Activated CD4-positive, alpha-beta T cell treated with anti-CD3 and anti-CD28 coated beads for 4 hours (primary cell): ENCODE measurements at places on chromosomes 5 and 9.

DNA sequence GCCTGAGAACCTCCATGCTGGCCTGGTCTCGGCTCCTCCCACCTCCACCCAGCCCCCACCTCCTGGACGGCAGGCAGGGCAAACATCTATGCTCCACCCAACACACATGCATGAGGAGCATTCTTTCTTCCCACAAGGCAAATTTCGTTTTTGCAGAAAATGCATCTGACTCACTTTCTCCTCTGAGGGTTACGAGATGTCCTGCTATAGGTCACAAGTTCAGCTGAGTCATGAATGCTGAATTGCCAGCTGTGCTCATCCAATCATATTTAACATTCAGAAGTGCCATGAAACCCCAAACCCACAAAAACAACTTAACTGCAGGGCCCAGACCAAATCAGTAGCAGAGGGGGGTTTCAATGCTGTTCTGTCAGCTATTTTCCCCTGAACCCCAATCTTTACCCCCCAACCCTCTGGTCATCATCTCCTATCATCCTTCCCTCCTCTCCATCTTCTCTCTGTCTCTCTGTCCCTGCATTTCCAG, 39.0 kb upstream of the OSMR start:
- DNase-seq: no peak

- DNase-seq: no peak
Observed at GRCh38 chr9:136051837-136052471, 43.1 kb downstream of the NACC2 start.

GRCh38 chr9:132853482-132853881, 24.6 kb downstream of the AK8 start:
- no peak for DNase-seq

- no peak for DNase-seq
Observed at GRCh38 chr5:57456531-57457135, 26.0 kb downstream of the ACTBL2 start.
